ENCODE measurements at places on chromosomes 11 and 22.

DNA sequence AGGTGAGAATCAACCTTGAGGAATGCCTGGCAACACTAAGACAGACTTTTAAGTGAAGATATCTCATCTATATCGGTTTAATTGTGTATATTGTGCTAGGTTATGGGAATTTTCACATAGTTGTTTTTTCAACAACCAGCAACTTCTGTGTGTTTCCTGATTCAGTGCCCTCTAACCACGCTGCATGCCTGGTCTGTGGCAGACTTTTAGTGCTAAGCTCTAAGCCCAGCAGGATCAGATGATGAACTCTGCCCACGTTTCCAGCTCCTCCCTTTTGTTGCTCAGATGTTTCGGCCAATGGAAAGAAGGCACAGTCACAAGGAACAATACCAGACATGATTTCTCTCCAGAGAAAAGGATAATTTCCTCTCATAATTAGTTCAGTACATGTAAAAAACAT, 1.4 kb upstream of the VWA5A start:
- no peak for DNase-seq

GRCh38 chr22:18997306-18997924, 61.3 kb upstream of the PRODH start:
- no peak for DNase-seq

GRCh38 chr11:65954771-65955170, 6.8 kb upstream of the SART1 start:
- no peak for DNase-seq

GRCh38 chr11:1665313-1665712, 31.7 kb upstream of the KRTAP5-6 start:
- DNase-seq = no peak

DNA sequence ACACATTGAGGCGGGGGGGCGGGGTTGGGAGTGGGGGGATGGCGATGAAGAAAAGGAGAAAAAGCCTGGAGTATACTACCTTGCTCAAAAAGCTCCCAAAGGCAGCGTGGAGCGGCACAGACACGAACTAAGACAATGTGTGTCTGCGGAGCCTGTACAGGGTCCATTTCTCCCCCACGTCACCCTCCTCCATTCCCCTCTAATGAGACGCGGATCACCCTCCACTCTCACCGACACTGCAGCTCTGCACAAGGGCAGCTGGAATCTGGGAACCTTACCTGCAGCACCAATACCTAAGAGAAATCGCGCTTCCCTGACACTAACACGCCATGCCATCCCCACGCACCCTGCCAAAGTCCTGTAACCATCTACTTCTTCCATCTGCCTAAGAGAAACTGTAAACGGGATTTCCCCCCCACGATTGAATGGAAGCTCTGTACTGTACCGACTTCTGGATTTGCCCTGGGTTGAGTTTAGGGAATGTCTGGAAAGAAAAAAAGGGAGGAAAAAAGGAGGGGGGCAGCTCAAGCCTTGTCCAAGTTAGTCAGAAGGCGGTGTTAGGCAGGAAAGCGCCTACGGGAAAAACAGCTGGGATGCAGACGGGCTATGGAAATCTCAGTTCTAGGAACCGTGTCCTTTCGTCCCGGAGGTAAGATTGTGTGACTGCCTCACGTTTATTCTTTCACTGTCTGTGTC, 125.7 kb upstream of the C11orf58 start:
- DNase-seq = no peak

- DNase-seq = no peak
These were observed 22.8 kb upstream of the TP53AIP1 start for GRCh38 chr11:128965485-128965884.

GRCh38 chr11:131785801-131786200, 415.4 kb downstream of the NTM start:
- DNase-seq = no peak

- DNase-seq = no peak
These were observed 29.5 kb downstream of the KCNQ1 start for GRCh38 chr11:2474059-2474901.

GRCh38 chr22:42695294-42695693, 25.4 kb downstream of the A4GALT start:
- no peak for DNase-seq

GRCh38 chr11:135046986-135047385, 634.9 kb upstream of the B3GAT1 start:
- no peak for DNase-seq

- DNase-seq = no peak
These were observed 202.1 kb upstream of the ARHGAP42 start for GRCh38 chr11:100484948-100485347.

DNA sequence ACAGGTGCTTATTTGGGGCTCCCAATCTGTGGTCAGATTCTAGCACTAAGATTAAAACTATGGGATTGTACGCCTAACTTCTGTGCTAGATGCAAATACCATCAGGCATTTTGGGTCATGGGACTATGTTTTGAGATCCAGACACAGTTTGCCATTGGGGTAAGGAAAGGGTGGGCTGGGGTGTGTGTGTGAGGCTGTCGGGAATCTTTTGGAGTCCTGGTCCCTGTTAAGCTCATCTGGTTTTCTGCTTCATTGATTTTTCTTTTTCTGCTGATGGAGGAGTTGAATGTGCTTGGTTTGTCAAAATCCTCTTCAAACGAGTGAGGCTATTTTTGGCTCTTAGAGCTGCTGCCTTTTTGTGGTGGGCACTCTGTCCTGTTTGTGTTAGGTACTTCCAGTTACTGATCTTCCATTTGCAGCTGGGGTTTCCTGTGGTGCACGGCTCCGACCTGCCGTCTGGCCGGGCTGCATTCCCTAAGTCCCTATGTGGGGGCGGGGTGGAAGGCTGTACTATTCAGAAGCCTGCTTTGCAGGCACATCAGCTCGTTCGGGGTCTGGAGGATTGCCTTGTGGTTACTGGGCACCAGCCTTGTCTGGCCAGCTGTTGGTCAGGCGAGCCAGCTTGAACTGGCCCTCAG, 2.9 kb downstream of the BCR start:
- DNase-seq = no peak

DNA sequence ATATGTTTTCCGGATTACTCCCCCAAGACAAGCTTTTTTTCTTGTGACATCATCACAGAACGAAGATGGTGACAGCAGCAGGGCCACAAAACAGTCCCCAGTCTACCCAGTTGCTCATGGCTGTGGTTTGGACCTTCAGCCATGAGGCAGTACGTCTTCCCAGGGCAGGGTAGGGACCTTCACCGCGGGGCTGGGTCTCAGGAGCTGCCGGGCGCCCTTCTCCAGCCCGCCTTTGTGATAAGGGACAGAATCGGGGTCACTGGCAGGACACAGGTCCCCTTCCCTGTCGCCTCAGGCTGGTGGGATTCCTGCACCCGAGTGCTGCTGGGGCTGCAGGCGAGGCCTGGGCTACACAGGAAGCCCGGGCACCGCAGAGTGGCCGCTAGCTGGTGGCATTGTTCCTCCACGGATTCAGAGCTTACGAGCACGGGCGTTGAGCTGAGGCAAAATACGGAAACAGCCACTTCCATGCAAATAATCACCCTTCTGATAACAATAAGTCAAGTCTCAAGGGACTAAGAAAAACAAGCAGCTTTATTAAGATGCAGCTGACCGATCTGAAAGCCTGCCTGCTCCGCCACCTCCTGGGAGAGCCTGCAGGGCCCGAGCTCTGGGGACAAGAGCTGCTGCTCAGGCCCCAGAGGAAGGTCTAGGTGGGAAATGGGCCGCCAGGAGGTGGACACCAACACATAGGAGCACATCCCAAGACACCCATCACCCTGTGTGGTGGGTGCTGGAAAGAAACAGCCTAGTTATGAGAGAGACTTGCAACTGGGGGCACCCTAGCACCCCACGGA, 12.3 kb downstream of the TBX1 start:
- DNase-seq = no peak

GRCh38 chr11:30312243-30312642, 10.7 kb upstream of the ARL14EP start:
- no peak for DNase-seq

- no peak for DNase-seq
These were observed 32.9 kb upstream of the DDI1 start for GRCh38 chr11:104003491-104003890.

GRCh38 chr22:40332319-40332781, 13.9 kb upstream of the ADSL start:
- DNase-seq = no peak

GRCh38 chr11:23919455-23919854, 577.4 kb upstream of the LUZP2 start:
- no peak for DNase-seq

DNA sequence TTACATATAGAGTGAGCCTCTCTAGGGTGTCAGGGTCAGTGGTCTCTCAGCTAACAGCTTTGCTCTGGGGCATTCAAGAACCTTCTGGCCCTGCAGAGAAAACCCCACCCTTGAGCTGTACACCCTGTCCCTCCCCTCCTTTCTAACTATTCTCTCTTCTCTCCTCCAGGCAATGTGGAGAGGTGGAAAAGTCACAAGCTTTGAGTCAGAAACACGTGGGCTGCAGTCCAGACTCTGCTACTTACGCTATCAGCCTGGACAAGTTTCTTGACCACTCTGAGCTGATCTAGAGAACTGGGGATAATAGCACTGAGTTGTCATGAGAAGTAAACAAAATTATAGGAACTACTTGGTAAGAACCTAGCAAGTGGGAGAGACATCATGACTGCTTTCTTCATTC, 10.7 kb upstream of the FAM83F start:
- DNase-seq = no peak

- no peak for DNase-seq
These were observed 12.5 kb upstream of the TP53I11 start for GRCh38 chr11:44963136-44963535.

GRCh38 chr22:41827671-41828070, 5.2 kb upstream of the SREBF2 start:
- no peak for DNase-seq

DNA sequence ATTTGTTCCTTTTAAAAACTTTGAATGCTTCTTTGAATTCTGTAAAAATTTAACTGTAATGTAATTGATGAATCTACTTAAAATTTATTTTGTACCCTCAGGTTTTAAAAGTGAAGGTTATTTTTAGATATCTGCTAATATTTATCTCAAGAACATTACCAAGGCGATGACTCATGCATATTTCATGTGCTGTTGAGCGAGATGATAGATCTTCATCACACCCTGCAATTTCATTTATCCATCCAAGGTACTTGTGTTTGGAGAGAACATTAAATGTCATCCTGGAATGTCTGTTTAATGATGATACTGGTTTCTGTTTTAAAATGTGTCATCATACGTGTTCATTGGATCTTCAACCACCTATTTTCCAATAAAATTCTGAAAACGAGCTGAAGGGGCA, 6.7 kb upstream of the OOSP4A start:
- DNase-seq = no peak

DNA sequence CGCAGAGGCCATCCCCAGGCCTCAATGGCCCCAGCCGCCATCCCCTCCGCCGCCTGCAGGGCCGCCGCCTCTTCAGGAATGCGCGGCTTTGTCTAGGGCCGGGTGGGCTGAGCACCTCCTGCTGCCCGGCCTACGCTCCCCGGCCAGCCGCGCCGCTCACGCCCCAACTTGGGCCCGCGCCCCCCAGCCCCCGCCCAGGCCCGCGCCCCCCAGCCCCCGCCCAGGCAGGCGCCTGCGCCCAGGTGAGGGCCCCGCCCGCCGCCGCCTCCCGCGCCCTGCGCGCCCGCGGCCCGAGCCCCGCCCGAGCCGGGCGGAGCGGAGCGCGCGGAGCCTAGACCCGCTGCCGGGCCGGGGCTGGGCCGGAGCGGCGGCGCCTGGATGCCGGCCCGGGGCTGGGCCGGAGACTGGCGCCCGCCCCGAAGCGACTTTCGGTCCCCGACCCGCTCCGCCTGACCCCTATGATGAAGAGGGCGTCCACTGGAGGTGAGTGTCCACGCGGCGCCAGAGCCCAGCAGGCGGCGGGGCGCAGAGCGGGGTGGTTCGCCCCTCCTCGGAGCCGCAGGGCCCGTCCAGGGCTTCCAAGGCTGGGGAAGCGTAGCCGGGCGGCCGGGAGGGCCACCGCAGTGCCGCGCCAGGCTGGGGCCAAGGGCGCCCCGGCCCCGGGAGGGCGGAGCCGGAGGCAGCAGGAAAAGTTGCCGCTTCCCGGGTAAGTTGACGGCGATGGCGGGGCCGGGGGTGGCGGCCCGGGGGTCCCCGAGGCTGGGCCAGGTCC, 34.3 kb upstream of the PRODH start:
- no peak for DNase-seq

GRCh38 chr11:119403021-119403420, 20.0 kb downstream of the THY1 start:
- no peak for DNase-seq

GRCh38 chr11:105046898-105047579, 1.9 kb upstream of the CARD16 start:
- no peak for DNase-seq

GRCh38 chr22:42399315-42400271, 32.6 kb downstream of the NFAM1 start:
- no peak for DNase-seq

GRCh38 chr11:124176925-124177715, 6.0 kb upstream of the OR10D3 start:
- no peak for DNase-seq

GRCh38 chr11:111762526-111762925, 3.7 kb downstream of the PPP2R1B start:
- no peak for DNase-seq

DNA sequence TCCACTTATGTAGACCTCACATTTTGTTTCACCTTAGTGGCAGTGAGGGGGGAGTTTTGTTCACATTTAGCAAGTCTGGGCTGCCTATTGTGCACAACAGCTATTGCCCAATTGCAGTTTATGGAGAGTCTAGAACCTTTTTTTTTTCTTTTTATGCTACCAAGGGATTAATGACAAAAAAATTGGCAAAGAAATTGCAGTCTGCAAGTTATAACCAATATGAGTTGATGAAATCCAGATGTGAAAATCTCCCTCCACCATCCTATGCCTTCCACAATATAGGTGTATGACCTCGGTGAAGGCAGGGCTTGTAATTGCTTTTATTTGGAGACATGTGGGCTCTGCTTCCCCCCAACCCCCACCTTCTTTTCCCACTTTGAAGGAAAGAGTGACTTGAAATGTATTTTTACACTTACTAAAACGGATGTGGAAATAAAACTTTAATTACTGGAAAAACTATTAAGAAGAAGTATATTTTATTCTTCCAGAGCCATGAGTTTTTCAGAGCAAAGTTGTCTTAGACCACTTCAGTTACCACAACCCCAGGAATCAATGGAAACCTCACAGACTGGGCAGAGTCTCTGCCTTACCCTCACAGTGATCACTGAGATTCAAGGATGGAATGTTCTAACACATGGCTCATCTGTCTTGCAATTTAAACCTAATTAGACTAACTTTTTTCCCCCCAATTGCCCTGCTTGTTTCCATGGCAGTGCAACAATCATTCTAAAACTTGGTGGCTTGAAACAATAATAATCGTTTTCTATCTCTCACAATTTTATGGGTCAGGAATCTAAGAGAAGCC, 120.8 kb upstream of the SLC5A12 start:
- DNase-seq = no peak

DNA sequence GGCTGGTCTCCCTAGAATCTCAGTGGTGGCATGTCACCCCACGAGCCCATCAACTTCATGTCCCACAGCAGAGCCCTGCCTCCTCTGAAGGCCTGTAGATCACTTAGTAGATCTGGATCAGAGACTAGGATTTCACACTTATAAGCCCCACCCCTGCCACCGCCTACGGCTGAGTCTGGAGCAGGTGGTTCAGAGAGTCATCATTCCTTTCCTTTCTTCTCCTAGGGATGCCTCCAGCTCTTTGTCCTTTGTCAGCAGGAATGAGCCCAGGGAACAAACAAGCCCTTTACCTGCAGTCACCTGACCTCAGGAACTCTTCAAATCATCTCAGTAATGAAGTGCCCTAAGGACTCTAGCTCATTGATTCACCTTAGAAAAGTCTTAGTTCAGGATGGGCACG, 37.8 kb downstream of the SCGB1A1 start:
- no peak for DNase-seq

GRCh38 chr11:14499178-14499559, 442 bp downstream of the COPB1 start:
- no peak for DNase-seq
